Mucosa of descending colon (tissue), 3 donors: ENCODE measurements at places on chromosomes 1 and 21. TPM values are rescaled to one million over a fixed set of nuclear protein-coding genes. Genes with fewer than 3 reads are reported as not detected.

- no peak for DNase-seq
Observed at GRCh38 chr1:118210723-118211110, 25.7 kb upstream of the SPAG17 start.

- DNase-seq = peak; percentile 57
Observed at GRCh38 chr1:226736908-226737818, 1.9 kb downstream of the ITPKB start.

DNA sequence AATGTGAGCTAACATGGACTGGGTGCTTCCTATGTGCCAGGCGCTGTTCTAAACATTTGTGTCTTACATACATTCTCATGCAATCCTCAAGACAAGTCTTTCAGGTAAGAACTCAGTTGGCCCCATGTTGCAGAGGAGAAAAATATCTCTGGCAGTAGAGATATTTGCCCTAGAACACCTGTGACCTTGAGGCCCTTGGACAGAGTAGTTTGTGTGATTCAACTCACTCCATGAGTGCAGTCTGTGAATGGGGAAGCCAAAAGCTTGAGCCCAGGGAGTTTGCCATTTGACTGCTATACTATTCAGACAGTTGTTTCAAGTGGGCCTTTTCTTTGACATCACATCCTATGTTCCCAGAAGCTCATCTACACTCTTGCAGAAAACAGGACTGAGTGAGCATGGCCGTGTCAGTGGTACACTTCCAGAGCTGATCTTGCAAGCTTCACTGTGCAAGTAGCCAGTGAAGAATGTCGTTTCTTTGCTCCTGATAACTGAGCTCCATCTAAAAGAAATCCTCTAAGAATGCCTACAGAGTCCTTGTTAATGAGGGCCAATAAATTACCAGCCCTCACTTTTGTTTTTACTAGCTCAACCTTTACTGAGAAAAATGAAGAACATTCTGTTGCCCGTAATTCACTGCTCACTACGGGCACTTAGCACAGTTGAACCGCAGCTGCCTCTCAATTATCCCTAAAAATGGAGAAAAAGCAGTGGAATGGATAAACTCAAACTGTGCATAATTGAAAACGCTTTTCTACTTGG lies 98.7 kb upstream of the C8B start:
- no peak for DNase-seq

- DNase-seq = no peak
Observed at GRCh38 chr1:97084546-97084945, 363.0 kb downstream of the PTBP2 start.

DNA sequence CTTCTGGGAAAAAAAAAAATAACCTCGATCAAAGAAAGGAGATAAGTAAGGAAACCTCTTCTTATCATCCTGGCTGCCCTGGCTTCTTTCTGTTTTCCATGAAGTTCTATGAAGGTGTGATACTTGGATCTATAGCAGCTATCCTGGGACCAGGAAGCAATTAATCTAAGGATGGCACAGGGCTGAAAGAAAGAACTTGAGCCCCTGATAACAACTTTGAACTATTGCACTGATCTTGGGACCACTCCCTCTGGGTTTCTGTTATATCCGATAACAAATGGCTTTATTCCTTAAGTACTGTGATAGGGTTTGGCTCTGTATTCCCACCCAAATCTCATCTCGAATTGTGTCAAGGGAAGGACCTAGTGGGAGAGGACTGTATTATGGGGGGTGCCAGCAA lies 104.1 kb downstream of the DAB1 start:
- no peak for DNase-seq

DNA sequence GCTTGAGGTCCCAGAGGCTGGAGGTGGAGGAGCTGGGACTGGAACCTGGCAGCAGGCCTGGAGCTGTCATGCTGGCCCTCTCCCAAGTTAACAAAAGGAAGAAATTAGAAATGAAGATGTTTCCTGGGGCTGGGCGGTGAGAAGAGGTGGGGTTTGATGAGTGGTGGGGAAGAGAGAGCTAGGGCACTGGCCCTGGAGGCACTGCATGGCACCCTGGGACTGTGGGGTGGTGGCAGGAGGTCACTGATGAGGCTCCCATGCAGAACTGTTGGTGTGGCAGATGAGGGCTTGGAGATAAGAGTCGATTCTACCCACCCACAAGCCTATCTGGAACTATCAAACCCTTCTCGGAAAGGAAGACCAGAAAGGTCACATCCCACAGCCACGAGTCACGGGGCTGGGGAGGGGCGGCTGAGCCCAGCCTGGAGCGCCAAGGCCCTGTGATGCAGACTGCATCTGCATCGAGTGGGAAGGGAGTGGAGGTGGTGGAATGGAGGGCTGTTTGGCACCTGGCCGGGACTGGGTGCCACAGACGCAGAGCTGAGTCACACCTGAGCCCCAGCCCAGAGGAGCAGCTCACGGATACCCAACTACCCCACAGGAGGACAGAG lies 29.4 kb downstream of the MRPL37 start:
- no peak for DNase-seq

GTF2B gene
- 27.8 TPM for total RNA-seq

DNA sequence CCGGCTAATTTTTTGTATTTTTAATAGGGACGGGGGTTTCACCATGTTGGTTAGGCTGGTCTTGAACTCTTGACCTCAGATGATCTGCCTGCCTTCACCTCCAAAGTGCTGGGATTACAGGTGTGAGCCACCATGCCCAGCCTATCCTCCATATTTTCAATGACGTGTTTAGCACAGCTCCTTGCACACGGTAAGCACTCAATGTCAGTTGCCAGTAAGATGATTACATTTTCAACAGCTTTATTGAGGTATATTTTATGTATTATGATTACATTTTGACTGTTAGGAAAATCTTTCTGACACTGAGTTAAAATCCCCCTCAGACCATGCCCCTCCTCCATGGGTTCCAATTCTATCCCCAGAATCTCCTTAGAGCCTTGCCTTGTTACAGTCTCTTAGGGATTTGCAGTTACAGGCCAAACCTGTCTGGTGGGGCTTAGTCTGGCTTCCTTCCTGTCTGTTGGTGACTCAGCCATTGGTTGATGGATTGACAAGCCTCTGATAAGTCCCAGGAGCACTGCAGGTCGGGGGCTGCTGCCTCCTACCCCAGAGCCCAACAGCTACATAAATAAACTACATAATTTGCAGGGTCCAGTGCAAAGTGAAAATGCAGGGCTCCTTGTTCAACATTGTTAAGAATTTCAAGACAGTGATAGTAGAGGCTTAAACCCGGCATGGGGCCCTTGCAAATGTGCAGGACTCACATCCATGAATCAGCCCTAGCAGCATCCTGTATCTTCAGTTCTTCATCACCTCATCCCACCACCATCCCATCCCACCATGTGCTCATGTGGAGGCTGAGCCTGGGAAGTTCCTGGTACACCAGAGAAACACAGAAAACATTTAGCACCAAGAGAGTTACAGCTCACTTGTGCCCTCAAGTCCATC lies 23.4 kb downstream of the COA7 start:
- DNase-seq = no peak

GRCh38 chr1:1122981-1123480 lies 7.1 kb upstream of the C1orf159 start:
- DNase-seq = peak; percentile 74

GRCh38 chr1:41963636-41964035 lies 44.9 kb upstream of the HIVEP3 start:
- DNase-seq = no peak

- DNase-seq = no peak
Observed at GRCh38 chr1:220386494-220387195, 114.4 kb upstream of the RAB3GAP2 start.

- DNase-seq = no peak
Observed at GRCh38 chr1:210917560-210918169, 216.3 kb downstream of the KCNH1 start.

DNA sequence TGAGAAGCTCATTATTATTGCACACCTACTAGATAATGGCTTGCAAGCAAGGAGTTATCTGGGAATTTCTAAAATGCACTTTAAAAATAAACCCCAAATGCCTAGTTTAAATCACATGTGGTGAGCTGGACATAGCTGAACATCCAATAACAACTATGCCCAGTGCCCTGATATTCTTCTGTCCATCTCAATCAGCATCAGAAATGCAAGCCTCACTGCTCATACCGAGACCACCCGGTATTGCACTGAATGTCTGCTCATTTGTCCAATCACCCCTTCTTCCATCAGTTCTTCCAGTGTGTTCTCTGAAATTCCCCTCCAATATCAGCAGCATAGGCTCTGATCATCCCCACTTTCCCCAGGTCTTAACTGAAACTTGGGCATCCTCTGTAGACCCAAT lies 383.8 kb downstream of the DSCAM start:
- no peak for DNase-seq

GRCh38 chr1:109231066-109231465 lies 17.3 kb downstream of the SARS1 start:
- no peak for DNase-seq

CFHR3 gene
- not detected for total RNA-seq

GRCh38 chr1:157105988-157106812 lies 6.6 kb upstream of the ETV3L start:
- DNase-seq = no peak

DNA sequence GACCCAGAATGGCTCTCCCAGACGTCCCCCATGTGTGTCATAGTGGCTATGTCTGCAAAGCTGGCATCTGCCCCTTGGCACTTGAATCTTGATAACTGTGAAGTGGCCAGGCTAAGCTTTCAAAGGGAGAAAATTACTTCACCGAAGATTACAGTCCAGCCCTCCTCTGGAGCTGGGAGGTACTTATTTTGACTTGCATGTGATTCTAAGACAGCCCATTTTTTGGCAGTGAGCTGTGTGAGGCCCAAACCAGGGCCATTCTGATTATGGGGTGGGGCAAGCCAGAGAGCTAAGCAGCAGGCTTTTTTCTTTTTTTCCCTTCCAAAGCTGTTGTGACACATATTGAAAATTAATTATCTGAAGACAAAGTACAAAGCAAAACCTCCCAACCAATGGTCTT lies 42.1 kb upstream of the C8B start:
- DNase-seq = no peak

LAMC2 gene
- total RNA-seq = 36.9 TPM

ANGPTL3 gene
- total RNA-seq = not detected

GRCh38 chr1:30405081-30405480 lies 318.3 kb downstream of the MATN1 start:
- no peak for DNase-seq

- DNase-seq = no peak
Observed at GRCh38 chr1:3717715-3718601, 34.3 kb upstream of the CCDC27 start.

CELA3A gene
- 1.0 TPM for total RNA-seq

DNA sequence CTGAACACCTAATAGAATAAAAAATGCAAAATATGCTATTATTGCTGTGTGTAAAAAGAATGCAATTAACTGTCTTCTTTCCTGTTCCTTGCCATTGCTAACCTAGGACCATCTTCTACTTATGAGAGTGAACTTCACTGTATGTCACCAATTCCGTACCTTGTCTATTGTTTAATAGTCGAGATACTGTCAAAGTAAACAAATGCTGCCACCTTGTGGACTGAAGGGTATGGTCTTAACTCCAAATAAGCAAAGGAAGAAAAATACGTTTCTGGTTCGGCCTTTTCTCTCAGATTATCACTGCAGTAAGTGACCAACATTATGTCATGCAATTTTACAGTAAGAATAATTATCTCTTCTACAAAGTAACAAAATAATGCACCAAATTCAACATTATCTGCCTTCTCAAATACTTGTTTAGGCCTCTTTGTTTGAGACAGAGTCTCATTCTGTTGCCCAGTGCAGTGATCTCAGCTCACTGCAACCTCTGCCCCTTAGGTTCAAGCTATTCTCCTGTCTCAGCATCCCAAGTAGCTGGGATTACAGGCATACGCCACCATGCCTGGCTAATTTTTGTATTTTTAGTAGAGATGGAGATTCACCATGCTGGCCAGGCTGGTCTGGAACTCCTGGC lies 133.4 kb downstream of the COP1 start:
- no peak for DNase-seq

- DNase-seq = no peak
Observed at GRCh38 chr1:6960860-6961259, 175.6 kb downstream of the CAMTA1 start.

GRCh38 chr21:34630536-34631143 lies 15.7 kb upstream of the RCAN1 start:
- no peak for DNase-seq

DNA sequence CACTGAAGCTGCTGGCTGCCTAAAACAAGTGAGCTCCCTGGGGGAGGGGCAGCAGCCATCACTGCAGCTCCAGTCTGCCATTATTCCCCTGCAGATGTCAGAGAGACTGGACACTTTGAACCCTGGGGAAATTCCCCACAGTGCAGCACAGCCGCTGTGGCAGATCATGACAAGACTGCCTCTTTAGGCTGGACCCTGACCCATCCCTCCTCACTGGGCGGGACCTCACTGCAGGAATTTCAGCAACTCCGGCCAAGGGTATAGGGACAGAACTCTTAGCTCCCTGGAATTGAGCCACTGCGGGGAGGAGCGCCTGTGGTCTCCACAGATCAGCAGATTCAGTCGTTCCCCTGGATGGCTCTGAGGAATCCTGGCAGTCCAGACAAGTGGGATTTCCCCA lies 964.6 kb downstream of the BRINP3 start:
- DNase-seq = no peak

- DNase-seq = no peak
Observed at GRCh38 chr1:38129971-38130370, 83.4 kb upstream of the POU3F1 start.

- DNase-seq = no peak
Observed at GRCh38 chr1:110259770-110260169, 49.7 kb downstream of the KCNC4 start.

DNA sequence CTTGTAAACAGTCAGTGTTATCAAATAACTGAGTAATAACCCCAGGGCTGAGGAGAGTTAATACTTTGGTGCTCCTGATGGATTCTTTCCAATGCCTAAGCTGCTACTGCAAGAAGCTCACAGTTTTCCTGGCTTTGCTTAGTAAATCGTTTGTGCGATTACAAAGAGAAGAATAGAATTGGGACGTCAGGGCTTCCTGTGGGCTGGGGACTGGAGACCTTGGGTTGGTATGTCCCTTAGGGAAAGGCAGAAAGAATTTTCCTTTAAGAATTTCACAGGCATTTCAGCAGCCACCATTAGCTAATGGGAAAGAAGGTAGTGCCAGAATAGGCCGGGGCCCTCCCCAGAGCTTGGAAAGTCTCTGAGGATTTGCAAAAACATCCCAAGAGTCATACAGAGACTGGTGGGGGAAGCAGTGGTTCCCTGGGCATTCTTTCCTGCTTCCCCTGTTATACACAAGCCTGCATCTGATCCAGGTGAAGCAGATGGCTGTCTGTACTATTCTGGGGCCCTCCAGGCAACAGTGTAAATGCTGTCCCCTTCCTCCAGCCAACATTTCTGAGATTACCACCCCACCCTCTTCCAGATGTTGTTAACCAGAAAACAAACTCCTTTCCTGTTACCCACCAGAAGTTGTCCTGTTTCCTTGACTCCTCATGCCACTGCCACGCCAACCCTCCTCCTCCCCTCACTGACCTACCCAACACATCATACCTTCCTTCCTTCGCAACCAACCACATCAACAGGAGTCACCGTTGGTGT lies 40.2 kb downstream of the PLXNA2 start:
- DNase-seq = no peak
